ENCODE measurements at places on chromosomes 5 and 9.

DNA sequence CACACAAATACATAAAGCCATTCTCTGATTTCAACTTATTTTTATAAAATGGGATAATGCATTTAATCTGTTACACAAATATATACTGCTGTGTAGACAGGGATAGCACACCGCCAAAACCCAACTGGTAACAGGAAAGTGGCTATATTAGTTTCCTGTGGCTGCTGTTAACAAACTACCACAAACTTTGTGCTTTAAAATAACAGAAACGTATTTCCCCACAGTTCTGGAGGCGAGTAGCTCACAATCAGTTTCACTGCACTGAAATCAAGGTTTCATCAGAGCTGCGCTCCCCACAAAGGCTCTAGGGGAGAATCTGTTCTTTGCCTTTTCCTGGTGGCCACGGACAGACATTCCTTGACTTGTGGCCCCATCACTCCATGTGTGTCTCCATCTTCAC, 94.0 kb downstream of the MLLT3 start:
- DNase-seq, result no peak

DNA sequence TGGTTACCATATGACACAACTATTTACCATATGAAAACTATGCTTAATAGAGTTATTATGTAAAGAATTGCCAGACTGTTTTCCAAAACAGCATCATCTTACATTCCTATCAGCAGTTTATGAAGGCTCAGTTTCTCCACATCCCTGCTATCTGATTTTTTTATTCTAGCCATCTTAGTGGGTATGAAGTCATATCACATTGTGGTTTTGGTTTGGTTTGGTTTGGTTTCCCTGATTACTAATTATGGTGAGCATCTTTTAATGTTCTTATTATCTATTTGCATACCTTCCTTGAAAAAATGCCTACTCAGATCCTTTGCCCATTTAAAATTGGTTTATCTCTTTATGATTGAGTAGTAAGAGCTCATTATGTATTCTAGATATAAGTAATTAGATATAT, 199.4 kb upstream of the NFIL3 start:
- no peak for DNase-seq

DNA sequence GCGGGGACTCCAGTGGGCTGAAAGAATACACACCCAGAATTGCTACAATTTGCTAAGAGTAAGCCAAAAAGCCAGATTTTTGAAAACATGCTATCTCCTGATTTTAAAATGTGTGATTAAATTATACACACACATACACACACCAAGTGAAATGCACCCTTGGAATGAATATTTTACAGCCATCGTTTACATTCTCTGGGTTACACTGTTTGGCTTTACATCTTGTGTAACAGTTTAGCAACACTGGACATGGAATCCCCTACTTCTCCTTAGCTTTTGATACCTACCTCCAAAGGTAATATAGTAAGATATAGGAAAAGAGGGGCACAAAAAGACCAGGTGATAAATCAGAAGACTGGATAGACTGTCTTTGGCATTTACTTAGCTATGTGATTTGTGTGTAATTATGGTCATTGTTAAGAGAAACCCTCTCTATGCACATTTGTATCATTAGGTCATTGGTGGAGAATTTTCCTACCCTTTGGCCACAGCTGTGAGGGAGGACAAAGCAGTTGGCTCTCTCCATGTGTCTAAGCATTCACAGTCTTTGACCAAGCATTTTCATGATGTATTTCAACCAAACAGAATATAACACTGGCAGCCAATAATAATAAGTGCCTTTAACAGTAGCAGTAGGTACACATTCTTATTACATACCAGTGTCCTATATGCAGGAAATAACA, 7.6 kb downstream of the SVEP1 start:
- DNase-seq, result no peak

- no peak for DNase-seq
These were observed 122.6 kb upstream of the FSTL4 start for GRCh38 chr5:133734916-133735315.

GRCh38 chr9:113566016-113566711, 102.6 kb downstream of the RGS3 start:
- DNase-seq, result no peak

- DNase-seq, result no peak
These were observed 273.7 kb downstream of the CETN3 start for GRCh38 chr5:90135779-90136378.

GRCh38 chr5:170408877-170409660, 19.9 kb upstream of the KCNMB1 start:
- DNase-seq, result no peak

- DNase-seq, result no peak
These were observed 63.9 kb downstream of the PRRT1B start for GRCh38 chr9:131609099-131609830.

DNA sequence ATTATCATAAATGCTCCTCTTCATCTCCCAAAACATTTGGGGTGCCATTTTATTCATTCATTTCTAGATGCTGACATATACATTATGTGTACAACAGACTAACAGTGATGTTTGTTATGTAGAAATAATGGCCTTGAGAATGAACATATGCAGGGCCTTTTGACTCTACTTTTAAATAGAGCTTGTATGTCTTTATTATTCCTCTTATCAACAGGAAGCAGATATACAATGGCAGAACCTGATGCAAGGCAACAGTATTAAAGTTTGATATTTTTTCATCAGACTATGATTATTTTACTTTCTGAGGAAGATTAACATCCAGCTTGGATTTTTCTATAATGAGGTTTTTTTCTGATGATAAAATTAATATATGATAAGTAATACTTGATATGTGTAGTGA, 44.1 kb downstream of the SNX18 start:
- no peak for DNase-seq

GRCh38 chr5:72692231-72692637, 124.2 kb upstream of the TNPO1 start:
- no peak for DNase-seq

DNA sequence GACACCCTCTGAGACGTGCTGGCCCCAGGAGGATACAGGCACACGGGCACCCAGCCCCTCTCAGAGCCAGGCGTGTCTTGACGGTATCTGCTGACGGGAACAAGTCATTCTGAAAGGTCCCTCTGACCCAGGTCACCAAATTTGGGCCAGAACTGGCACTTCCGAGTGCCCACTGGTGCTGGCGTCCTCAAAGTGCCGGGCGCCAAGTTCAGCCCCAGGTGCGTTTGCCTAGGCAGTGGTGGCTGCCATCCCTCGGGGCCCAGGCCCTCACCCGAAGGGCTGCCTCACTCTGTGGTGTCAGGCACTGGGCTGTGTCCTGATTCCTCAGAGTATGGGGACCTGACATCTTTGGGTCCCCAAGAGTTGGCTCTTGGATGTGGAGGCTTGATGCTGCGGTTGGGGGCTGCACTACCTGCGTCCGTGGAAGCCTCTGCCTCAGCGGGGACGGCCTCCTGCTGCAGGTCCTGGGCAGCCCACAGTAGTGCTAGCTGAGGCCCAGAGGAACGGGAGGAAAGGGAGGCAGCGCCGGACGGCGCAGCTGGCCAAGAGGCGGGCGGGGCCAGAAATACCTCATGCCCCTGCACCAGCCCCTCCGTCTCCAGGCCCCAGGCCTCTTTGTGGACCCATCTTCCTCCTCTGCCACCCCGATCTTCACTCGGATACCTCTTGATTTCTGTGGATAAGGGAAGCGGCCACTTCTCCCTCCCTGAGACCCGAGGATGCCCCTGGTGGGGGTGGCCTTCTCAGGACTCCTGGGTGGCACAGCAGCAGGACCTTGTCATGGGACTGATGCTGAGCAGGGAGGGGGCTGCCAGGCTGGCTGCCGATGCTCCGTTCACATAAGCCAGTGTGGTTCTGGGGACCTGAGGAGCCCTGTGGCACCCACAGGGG, 109.4 kb upstream of the LMX1B start:
- DNase-seq, result no peak

DNA sequence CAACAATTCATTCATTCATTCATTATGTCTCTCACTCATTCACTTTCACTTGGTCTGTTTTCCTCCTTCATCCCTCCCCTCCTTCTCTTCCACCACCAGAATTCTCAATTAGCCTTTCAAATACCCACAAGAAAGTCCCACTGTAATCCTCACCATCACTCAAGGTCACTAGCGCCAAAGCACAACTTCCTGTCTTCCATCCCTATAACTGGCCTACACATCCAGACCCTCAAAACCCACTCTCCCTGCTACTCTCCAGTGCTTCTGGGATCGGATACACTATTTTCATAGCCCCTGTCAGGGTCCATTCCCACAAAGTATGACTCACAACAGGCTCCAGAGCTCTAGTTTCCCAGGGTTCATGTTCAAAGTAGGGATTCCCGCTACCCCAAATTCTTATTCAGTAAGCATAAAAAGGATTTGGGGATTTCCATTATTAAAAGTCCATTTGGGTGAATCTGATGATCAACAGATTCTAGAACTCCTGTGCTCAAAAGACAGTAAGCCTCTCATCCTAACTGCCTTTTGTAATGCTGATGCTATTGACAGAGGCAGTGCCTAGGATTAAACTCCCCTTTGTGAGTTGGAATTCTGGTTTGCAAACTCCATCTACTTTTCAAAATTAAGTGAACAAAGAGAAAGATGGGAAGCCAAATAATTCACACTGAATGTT, 250.9 kb downstream of the SEMA5A start:
- DNase-seq, result no peak

- DNase-seq, result peak; percentile 29
These were observed at the start of gene ADAMTSL2 for GRCh38 chr9:133534346-133535291. Gene ADAMTSL2 (plus strand): TSS chr9:133534704. CDS start chr9:133536713, 2,009 bp downstream.

DNA sequence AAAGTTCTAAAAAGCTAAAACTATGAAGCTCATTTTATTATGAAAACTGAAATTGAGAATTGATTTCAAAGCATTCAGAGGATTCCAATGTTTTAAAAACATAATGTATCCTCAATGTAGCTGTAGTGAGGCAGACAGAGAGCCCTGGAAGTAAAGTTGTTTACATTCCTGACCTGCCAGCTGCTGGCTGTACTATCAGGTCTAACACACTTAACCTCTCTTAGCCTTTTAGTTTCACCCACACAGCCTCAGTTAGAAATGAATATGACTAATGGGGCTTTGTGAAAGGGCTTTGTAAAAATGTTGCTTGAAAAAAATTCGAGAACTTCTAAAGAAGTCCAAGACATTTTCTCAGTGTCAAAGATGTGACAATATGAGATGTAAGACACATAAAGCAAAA, 122.6 kb downstream of the FBXL17 start:
- DNase-seq, result no peak

DNA sequence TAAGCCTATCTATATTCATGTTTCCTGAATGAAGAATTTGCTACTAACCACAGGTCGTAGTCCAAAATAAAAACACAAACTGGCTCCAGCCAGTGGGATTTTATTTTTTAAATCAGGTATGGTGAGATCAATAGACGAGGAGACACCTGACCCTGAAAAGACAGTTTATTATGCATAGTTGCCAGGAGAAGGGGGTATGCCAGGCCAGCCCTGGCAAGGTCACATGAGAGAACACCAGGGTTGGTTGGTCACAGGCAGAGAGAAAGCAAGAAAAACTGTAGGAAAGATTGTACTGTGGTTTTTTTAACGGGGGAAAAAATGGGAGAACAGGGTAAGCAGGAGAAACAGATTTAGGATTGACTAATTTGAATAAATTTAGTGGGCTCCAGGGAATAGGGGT, 125.3 kb downstream of the CDH18 start:
- no peak for DNase-seq

DNA sequence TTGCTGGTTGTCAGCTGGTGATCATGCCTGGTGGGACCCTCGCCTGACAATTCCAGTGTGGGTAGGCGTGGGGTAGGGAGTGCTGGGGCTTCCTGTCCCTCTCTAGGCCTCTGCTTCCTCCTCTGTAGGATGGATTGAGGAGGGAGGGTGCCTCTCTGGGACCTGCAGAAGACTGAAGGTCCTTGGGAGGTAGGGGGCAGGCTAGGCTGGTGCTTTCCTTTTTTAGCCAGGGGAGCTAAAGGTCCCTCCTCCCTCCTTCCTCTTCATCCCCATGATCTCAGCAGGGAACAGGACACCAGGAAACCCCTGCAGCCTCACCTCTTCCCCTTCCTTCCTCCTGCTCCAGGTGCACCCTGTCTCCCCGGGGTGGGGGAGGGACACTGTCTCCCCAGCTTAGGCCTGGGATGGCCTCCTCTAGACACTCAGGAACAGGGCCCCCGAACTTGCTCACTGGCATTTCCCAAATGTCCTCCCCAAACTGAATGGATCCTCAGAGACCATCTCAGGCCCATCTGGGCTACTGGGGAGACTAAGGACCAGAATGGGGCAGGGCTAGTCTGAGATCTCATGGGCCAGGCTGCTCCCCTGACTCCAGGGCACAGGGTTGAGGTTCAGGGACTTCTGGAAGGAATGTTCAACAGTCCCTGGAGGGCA, 8.4 kb downstream of the SH2D3C start:
- no peak for DNase-seq

DNA sequence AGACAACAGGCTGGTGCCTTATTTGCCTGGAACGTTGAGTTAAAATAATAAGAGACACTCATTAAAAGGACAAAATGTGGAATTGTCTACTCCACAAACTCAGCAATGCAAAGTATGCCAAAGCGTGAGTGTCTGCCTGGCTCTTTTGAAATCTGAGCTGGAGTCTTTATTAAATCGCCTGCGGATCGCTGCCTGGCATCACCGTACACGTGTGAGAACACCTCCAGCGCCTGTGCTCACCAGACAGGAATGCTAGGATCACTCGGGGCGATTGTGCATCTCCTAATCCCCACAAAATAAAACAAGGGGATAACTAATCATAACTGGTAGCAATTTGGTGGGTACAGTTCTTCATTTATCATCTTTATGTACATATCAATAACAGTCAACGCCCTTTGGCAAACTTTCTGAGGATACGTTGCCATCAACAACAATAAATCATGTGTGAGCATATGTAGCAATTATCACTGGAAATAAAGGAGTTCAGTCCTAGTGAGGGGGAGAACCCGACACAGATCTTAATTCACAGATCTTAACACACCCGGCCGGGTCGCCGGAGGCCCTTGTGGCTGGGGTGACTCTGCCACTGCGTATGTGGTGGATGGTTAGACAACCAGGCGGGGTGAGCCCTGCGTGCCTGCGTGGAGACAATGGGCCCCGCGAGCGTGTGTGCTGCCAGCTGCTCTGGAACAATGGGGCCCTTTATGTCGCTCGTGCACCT, 284.9 kb upstream of the IRX1 start:
- no peak for DNase-seq

- DNase-seq, result no peak
These were observed 566.4 kb downstream of the DNAH5 start for GRCh38 chr5:13378091-13378490.

- DNase-seq, result peak; percentile 11
These were observed 6.1 kb upstream of the RNF183 start for GRCh38 chr9:113309204-113309813.

DNA sequence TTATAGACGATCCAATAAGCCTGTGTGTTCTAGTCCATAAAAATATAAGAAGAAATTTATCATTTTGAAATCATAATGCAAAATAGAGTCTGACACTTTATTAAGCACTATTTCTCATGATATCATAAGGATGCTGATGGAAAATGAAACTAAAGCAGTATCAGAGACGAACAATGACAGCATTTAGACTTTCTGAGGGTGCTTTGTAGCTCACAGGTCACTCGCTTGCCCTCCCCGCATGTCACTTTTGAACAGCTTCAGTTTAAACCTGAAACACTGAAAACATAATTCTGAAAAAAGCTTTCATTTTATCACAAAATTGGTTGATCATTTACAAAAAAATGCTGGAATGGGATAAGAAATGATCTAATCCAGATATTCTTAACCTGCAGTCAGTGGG, 247.1 kb downstream of the EBF1 start:
- DNase-seq, result no peak

Data from stimulated activated CD4-positive, alpha-beta T cell treated with anti-CD3 and anti-CD28 coated beads, Interleukin-4, amount 100 ng/mL, for 24 hours (primary cell).